ENCODE measurements at places on chromosomes 3 and 15. TPM values are rescaled to one million over a fixed set of nuclear protein-coding genes. Genes with fewer than 3 reads are reported as not detected.

DNA sequence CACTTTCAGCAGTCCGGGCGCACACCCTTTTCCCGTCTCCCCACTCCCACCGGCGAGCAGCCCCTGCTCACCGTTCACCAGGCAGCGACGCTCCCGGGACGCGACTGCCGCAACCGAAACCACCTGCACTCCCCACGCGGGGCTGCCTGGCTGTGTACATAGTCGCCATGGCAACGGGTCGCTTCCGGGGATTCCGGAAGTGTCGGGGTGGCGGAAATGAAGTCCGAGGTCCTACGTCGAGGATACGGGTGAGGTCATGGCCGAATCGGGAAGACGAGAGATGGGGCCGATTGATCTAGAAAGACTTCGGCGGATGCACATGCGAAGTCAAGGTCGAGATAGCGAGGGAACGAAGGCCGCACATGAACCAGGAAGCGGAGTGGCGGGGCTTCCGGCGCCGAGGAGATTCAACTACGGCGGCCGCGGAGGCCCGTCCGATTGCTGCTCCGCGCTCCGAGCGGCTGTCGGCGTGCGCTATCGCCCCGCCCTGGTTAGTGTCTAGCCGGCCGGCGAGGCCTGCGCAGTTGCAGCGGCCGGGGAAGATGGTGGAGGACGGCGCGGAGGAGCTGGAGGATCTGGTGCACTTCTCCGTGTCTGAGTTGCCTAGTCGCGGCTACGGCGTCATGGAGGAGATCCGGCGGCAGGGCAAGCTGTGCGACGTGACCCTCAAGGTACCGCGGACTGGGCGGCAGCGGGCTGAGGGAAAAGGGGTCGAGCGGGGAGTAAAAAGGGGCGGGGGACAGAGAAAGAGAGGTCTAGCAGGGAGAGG lies at the start of the genes KIF9 and KLHL18:
Gene KIF9 (minus strand): TSS at position 376 of the 769 bp plus-strand sequence. CDS start 5,425 bp downstream, outside the sequence.
Gene KLHL18 (plus strand): TSS at position 521 of the 769 bp plus-strand sequence. CDS start 22 bp downstream, at position 543.
- peak; percentile 93 for DNase-seq

GRCh38 chr15:26967719-26968269 lies 3.2 kb upstream of the GABRG3 start:
- no peak for DNase-seq

- no peak for DNase-seq
Measured at GRCh38 chr15:27885201-27885600, 213.9 kb downstream of the OCA2 start.

- no peak for DNase-seq
Measured at GRCh38 chr3:52388348-52388821, 56.5 kb downstream of the SEMA3G start.

GRCh38 chr3:197393711-197394110 lies 95.3 kb upstream of the DLG1 start:
- DNase-seq: no peak

DNA sequence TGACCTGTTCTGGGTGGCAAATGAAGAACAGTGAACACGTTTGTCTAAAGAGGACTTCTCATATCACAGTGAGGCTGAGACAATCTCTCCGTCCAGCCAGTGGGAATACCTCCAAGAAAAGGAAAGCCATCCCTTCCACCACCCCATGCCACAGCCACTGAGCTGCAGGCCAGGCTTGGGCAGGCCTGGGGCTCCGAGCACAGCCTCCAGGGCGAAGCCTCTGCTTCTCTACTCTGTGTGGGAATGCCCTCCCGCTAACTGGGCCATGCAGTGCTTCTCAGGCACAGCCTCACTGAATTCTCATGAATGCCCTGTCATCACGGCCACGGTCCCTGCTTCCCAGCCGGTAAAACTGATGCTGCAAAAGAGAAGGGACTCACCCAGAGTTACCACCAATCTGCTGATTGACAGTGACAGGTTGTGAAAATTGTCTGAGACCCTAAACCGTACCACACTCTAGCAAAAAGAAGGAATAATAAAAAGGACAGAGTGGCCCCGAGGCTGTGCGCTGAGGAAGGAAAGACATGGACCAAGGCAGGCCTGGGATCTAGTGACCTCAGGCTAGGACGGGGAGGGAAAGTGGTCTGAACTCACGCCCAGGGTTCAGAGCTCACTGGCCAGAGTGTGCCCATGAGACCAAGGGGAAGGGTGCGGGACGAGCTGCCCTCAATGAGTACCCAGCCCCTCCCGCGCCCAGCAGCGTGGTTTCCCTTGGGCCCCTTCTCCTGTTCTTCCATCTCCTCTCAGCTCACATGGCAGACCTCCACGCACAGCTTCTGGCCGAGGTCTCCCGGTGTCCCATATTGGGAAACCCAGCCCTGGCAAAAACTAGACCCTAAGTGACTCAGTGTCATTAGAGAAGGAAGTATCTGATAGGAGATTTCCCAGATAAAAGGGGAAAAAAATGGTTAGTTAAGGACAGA lies 52.8 kb downstream of the DHX30 start:
- no peak for DNase-seq

- DNase-seq: no peak
Measured at GRCh38 chr3:116141724-116142123, 303.6 kb downstream of the LSAMP start.

DNA sequence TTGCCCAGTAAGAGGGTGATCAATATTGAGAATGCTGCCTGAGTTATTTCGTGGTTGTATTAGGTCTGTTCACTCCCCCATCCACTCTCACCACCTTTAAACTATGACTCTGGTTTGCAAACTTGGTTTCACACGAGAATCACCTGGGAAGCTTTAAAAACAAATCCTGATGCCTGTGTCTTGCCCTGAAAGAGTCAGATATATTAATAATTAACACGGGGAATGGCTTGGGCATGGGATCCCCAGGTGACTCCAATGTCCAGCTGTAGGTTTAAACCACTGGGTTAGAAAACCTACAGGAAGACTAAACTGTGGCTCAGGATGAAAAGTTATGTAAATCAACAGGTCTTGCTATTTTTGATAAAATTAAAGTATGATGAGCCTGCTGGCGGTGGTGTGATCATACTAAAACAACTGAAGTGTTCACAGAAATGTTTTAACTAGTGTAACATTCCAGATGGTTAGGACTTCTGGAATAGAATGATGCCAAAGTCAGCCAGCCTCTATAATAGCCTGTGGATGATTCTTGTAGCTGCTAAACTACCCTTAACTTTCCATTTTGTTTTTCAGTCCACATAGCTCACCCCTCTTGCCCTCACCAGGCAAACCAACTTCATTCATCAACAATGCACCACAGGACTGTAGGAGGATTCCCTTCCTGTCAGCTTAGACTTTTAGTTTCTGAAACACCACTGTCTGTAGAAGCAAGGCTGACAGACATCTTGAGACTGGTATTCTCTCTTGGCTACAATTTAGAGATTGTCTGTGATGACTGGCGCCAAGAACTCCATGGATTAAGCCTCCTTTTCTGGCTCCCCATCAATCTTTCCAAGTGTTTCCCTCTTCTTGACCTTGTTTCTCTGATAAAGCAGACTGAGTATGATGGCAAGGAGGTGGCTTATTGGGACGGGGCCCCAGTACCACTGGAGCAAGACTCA lies 119.1 kb upstream of the ADAMTS9 start:
- DNase-seq: no peak

DNA sequence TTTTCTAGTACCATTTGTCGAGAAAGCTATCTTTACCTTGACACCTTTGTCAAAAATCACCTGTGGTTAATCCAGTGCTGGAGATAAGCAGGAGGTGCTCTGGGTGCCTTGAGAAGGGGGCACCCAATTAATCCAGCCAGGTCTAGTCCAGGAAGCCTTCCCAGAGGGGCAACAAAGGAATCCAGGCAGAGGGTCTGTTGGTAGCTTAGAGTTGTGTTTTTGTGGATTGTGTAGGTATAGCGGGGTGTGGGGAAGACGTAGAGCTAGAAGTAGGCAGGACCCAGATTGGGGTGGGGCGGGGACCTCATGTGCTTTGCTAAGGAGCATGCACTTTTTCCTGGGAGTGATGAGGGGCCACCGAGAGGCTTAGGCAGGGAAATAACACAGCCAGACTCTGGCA lies 6.0 kb upstream of the PIGZ start:
- DNase-seq: no peak

- no peak for DNase-seq
Measured at GRCh38 chr3:29484633-29485032, 203.8 kb downstream of the RBMS3 start.

- DNase-seq: no peak
Measured at GRCh38 chr3:147518465-147518864, 109.3 kb downstream of the ZIC1 start.

DNA sequence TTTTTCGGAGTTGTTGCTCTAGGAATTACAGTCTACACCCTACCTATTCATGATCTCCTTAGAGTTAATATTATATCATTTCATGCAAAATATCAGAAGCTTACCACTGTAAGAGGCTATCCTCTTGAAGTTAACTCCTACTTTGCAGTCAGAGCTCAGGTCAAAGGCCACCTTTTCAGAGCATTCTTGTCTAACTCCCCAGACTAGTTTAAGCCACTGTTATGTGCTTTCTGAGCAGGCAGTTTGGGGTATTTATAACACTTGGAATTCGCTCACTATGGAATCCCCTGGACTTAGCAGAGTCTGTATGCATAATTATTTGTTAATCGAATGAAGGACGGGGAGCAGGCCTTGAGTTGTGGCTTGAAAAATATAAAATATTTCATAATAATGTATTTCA lies 21.7 kb downstream of the MED12L start:
- DNase-seq: no peak

DNA sequence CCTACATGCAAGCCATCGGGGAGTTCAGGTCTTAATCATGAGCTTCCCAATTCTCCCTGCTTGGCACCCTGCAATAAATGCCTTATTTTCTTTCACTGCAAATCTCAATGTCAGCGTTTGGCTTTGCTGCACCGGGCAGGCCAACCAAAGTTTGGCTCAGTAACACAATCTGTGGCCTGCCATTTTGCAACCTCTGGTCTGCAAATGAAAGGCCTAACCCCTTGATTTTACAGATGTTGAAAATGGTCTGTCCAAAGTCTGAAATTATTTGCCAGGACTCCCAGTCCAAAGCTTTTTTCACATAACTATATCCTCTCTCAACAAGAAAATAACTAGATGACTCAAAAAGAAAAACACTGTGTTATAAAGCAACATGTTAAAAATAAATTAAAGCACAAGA lies 34.0 kb upstream of the LEKR1 start:
- DNase-seq: no peak

GRCh38 chr3:194205675-194206133 lies 69.8 kb downstream of the HES1 start:
- DNase-seq: peak; percentile 62

- DNase-seq: peak; percentile 32
Measured at GRCh38 chr3:140910860-140911259, 30.8 kb upstream of the SLC25A36 start.

DNA sequence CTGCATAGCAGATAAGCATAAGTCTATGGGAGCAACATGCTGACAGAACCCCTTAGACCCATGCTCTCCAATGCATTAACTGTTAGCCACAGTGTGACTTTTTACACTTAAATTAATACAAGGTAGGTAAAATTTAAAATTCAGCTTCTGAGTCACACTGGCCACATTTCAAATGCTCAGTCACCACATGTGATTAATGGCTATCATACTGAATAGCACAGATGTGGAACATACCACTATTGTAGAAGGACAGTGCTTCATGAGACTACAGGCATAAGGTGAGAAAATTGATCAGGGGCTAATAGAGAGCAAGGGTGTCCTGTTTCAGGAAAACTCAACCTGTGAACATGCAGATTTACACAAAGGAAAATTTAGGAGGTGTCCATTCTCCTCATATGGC lies 357.0 kb upstream of the SEMA6D start:
- no peak for DNase-seq

- no peak for DNase-seq
Measured at GRCh38 chr3:31979001-31979697, 1.9 kb downstream of the OSBPL10 start.

DNA sequence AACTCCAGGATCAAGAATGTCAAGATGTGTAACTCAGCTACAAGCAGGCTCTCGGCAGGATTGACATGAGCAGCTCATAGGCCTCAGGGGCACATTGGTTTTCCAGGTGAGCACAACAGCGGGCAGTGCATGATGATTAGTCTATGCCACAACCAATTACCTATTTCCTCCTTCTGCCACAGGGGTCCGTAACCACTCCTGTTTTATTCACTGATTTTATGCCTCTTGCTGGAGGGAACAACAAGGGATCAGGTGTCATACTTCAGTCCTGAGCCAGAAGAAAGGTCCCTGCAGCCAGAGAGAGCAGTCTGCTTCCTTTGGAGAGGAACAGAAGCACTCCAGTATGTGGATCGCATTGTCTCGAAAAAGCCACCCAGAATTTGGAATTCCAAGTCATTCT lies 35.1 kb upstream of the PTPRG start:
- no peak for DNase-seq

GRCh38 chr3:12758025-12758781 lies 856 bp downstream of the TMEM40 start:
- no peak for DNase-seq

GRCh38 chr15:46420990-46421389 lies 786.2 kb downstream of the SQOR start:
- DNase-seq: no peak

- no peak for DNase-seq
Measured at GRCh38 chr3:190291994-190292584, 30.2 kb downstream of the CLDN1 start.

DNA sequence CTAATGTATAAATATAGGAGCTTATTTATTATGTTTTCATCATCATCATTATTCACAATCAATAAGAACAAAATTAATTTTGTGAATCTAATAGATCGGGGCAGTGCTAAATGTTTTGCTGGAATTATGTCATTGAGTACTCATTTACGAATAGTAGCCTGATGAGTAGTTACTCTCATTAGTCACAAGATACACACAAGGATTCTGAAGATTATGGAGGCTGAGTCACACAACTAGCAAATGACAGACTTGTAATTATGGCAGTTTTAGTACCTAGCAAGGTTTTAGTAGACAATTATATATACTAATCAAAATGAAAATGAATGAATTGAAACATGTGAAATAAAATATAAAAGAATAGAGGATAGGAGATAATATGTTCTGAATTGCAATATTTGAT lies 954.2 kb downstream of the CADM2 start:
- no peak for DNase-seq

DNA sequence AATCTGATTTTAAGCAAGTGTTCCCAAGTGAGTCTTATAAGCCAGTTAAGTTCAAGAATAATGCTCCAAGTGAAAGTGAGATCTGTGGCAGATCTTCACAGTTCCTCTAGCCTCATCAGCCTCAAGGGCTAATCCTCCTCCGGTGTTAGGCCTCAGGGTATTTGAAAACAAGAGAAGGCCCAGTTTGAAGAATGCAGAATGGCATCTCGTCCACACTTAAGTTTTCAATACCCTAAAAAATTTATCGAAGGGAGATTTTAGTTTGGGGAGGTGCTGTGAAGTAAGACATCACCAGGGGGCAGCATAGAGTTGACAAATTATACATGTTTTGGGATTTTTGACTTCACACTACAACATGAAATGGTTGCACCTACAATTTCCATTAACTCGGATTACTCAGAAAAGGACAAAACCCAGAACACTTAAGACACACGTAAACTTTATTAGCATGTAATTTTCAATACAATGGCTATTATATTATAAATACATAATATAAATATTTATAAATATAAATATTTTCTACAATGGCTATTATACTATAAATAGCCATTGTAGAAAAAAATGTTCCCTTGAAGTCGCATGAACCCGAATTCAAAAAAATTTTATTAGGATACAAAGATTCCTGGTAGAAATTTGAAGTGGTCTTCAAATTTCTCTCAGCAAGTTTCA lies 2.3 kb upstream of the TMEM266 start:
- peak; percentile 57 for DNase-seq

The POLR2M gene
- 211 TPM for total RNA-seq

The ANKRD63 gene
- total RNA-seq: not detected

The CLDND1 gene
- 141 TPM for total RNA-seq

The MINAR1 gene
- 0.44 TPM for total RNA-seq

The ANKUB1 gene
- not detected for total RNA-seq
